ENCODE measurements at places on chromosomes 7 and 10.

DNA sequence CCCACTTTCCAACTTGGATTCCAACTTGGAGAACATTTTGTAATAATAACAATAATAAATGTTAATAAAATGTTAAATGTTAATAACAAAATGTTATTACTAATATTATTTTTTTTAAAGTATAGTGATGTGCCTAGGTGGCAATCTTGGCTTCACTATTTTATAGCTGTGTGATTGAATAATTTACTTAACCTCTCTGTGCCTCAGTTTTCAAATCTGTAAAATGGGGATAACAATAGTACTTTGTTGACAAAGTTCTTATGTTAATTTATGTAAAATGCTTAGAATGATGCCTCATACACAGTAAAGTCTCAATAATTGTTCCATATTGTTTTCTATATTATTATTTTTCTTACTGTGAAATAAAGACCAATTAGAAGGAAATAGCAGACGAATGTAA lies 23.3 kb upstream of the TMEM26 start:
- DNase-seq, result no peak

GRCh38 chr7:66837007-66837406 lies 84.0 kb upstream of the TMEM248 start:
- peak; percentile 15 for DNase-seq

- no peak for DNase-seq
Observed at GRCh38 chr10:69049566-69049961, 38.3 kb upstream of the SRGN start.

DNA sequence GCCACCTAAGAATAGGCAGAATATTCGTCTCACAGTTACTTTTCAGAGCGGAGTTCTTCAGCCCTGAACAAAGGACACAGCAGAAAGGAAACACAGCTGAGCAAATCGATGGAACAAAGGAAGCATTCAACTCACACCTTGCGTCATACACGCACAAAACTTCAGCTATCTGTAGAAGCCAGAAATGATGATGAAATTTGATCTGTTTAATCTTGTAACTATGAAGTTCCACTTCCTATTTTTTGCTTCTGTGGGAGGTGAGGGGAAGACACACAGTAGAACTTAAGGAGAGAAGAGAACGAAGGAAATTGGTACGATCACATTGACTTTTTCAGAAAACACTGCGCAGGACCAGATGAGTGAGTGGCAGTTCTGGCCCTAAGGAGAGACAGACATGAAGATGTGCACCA lies 26.2 kb downstream of the FAM171A1 start:
- no peak for DNase-seq

- no peak for DNase-seq
Observed at GRCh38 chr7:120991161-120991560, 2.6 kb downstream of the CPED1 start.

- DNase-seq, result no peak
Observed at GRCh38 chr10:111199587-111199986, 122.8 kb downstream of the ADRA2A start.

DNA sequence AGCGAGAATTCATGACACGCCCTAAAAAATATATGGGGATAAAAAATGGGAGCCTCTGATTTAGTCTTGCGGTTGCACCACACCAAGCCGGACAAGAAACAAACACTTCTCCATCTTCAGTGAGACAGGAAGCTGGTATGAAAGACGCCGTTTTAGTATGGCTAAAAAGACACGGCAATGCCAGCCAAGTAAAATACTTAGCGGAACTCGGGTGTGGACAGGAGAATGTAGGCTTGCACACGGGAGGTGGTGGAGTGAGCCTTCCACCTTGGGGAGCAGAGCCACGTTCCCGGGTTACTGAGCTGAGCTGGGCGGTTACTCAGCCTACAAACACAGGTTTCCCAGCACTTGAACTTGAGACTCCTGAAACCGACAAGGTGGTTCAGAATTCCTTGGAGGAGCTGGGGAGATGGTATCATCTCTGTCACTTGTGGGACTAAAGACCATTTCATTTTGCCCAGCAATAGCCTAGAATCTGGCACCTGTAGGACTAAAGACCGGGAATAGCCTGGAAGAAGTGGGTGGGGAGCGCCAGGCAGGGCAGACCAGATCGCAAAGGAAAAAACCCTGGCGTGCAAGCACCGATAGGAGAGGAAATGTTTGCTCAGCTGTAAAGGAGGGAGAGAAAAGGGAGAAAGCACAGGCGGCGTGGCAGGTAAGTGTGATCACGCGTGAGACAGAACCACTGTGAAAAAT lies 34.8 kb upstream of the SEPHS1 start:
- DNase-seq, result no peak

All from GDM1 (cell line).